ENCODE measurements at places on chromosomes 7 and 10.
A peak's percentile ranks its signal among the peaks of the same experiment; 100 is the strongest.

GRCh38 chr7:4072161-4072925 is 609.8 kb upstream of the FOXK1 start:
- DNase-seq = no peak

- DNase-seq = no peak
Observed at GRCh38 chr10:43192884-43193283, 54.6 kb downstream of the CSGALNACT2 start.

DNA sequence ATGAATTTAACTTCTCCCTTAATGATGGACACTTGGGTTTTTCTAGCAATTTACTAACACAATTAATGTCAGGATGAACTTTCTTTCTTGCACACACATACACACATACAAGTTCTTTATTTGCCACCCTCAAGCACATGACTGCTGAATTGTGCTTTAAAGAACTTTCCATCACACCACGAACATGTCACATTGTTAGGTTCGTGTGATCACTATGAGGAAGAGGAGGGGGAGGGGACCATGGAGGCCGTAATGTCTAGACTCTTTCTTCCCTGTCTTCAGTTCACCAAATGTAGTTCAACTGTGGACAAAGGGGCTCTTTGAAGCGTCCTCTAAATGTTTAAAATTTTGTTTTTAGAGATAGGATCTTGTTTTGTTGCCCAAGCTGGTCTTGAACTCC is 31.0 kb downstream of the NUP42 start:
- DNase-seq = no peak

- no peak for DNase-seq
Observed at GRCh38 chr10:49549640-49550346, 10.9 kb upstream of the ERCC6 start.

DNA sequence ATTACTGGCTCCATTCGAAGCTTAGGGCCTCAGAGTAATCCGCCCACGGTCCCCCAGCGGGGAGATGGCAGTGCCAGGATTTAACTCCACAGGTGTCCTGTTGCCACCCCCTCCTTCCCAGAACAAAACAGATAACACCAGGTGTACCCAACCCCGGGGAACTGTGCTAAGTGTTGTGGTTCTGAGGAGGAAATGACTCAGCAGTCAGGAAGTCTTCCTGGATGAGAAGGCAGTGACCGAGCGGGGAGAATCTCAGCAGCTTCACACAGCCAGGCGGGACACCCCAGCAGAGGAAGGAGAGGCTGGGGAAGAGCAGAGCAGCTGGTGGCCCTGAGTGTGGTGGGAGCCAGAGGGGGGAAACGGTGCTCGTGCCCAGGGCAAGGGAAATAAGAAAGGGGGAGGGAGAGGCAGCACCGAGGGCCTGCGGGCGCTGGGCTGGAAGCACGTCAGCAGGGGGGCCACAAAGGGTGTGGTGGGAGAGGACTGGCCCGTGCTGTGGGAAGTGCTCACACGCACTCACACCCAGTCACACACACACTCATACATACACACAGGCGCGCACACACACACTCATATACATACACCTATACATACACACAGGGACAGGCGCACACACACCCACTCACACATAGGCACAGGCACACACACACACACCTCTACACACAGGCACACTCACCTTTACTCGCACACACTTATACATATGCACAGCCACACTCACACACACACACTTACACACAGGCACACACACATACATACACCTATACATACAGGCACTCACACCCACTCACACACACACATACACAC is 59.8 kb upstream of the CHST15 start:
- DNase-seq = peak; percentile 80

GRCh38 chr10:14438057-14438456 is 107.3 kb upstream of the FRMD4A start:
- no peak for DNase-seq

GRCh38 chr10:87696922-87697745 is 37.5 kb downstream of the PAPSS2 start:
- no peak for DNase-seq

DNA sequence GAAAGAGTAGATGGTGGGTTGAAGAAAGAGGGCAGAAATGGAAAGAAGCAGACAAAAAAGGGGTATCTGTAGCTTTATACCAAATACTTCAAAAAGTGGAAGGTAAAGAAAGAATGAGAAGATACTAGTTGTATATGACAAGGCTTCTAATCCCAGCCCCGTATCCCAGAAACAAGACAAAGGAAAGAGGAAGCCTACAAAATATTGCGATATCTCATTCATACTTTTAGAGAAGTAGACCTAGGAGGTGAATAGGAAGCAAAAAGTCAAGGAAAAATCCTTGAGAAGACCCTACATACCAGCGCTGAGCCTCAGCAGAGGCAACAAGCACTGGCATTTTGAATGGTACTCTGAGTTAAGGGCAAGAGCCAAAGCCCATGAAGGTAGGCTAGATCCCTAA is 26.6 kb downstream of the PHTF2 start:
- no peak for DNase-seq

DNA sequence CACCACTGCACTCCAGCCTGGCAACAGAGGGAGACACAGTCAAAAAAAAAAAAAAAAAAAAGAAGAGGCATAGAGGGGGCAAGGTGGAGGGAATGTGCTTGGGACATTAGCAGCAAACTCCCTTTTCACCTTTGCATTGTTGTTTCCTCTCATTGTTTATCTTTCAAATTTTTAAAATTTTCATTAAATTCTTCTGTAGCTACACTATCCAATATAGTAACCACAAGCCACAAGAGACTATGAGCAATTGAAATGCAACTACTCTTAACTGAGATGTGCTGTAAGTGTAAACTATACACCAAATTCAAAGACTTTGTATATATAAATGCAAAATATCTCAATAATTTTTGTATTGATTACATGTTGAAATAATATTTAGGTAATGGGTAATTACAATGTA is 43.4 kb downstream of the EBLN1 start:
- DNase-seq = no peak

- DNase-seq = no peak
Observed at GRCh38 chr7:114949231-114949630, 27.3 kb downstream of the MDFIC start.

GRCh38 chr7:85065306-85065705 is 121.5 kb downstream of the SEMA3D start:
- no peak for DNase-seq

Data from NCI-H2029 (cell line).